Fibroblast of lung (primary cell): ENCODE measurements at places on chromosomes 6 and 20. TPM values are rescaled to one million over a fixed set of nuclear protein-coding genes. Genes with fewer than 3 reads are reported as not detected.
A peak's percentile ranks its signal among the peaks of the same experiment; 100 is the strongest.

- DNase-seq = no peak
- H3K4me3 ChIP-seq = no peak overlapping the region
- H3K4me1 ChIP-seq = no peaks in the 10 kb centered on the region
- peaks cover 6% of the 10 kb centered on the region for H3K27me3 ChIP-seq
Observed at GRCh38 chr6:160927416-160927815, 64.2 kb upstream of the MAP3K4 start.

- H3K27ac ChIP-seq = no peak overlapping the region
- no peaks in the 10 kb centered on the region for H3K27me3 ChIP-seq
- peaks cover 2% of the 10 kb centered on the region for H3K4me1 ChIP-seq
Observed at GRCh38 chr20:17943343-17943742, 25.3 kb downstream of the SNX5 start.

GRCh38 chr6:15511248-15512125, 151.3 kb downstream of the DTNBP1 start:
- no peak overlapping the region for H3K4me3 ChIP-seq
- peaks cover 12% of the 10 kb centered on the region for H3K36me3 ChIP-seq
- no peak for DNase-seq

GRCh38 chr6:152984513-152984872, 1.7 kb upstream of the FBXO5 start:
- DNase-seq = no peak
- H3K36me3 ChIP-seq = no peaks in the 10 kb centered on the region
- peak overlapping the region; percentile 95 for H3K27ac ChIP-seq

GRCh38 chr20:44208770-44209169, 1.8 kb downstream of the OSER1 start:
- peaks cover 8% of the 10 kb centered on the region for H3K4me1 ChIP-seq
- H3K36me3 ChIP-seq = no peaks in the 10 kb centered on the region
- peak overlapping the region; percentile 95 for H3K27ac ChIP-seq
- peak overlapping the region; percentile 95 for H3K4me3 ChIP-seq

GRCh38 chr6:169627736-169628607, 73.9 kb downstream of the WDR27 start:
- H3K4me3 ChIP-seq = no peak overlapping the region
- H3K36me3 ChIP-seq = no peaks in the 10 kb centered on the region

Gene CRIP3
- 0.26 TPM in 1 of 2 replicates, not detected in the other for total RNA-seq

Gene TRIM15
- not detected in 2 replicates for total RNA-seq
